ENCODE measurements at places on chromosomes 2 and 18.

DNA sequence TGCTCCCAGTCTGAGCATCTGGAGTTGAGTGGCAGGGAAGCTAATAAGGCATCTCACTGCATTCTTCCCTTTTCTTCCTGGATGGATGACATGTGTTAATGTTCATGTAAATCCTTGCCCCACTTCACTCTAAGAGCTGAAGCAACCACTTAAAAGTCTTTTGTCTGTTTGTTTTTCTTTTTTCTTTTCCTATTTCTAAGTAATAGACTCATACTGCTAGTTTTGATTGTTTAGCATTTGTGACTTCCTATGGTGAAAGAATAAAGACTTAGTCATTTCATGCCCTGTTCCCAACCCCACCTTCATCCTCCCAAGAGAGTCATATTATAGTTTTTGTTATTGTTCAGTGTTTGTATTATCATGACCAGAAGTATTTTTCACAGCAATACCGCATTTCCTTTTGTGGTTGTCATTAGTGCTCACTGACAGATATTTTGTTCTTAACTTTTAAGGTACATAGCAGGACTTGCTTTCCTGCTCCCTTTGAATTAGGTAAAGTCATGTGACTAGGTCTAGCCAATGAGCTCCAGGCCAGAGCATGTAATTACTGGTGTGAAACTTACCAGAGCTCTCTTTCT, 18.1 kb upstream of the SPP2 start:
- no peak for DNase-seq

- DNase-seq: no peak
Observed at GRCh38 chr18:29693334-29693733, 1349.2 kb downstream of the DSC3 start.

DNA sequence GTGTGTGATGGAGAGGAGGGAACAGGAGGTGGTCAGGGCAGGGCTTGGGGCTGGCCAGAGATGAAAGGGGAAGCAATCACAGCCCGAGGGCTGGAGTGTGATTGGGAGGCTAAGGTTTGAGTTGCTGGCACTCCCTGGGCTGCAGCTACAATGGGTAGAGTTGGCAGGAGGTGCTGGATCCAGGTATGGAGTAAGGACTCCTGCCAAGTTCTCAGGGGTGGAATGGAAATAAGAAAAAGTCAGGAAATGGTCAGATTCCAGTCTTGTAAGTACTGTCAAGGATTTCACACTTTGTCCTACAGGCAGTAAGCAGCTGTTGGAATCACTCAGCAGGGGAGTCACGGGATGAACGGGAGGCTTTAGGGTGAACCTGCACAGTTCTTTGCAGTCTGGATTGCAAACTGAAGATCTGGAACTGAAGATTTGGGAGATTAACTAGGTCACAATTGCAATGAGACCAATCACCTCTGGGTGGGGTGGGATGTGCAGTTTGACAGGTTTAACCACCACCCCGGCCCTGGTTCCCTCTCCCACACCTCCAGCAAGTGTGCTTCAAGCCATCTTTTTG, 10.9 kb upstream of the INPP5D start:
- DNase-seq: no peak

DNA sequence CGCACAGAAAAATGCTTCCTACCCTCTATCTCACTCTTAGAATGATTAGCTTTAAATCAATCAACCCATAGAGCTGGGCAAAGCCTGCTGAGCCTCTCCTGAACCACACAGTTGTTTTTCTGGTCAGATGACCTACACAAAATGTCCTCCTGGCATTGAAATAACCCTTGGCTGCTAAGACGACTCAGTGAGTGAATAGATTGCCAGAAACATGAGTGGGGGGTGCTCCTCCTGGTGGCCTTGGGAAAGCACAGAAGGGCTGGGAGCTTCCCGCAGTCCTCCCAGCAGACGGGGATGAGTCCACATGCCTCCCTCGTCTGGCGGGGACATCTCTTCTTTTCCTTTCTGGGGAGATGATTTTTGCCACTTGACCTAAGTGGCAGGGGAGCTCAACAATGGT, 14.9 kb downstream of the MAL start:
- no peak for DNase-seq

- no peak for DNase-seq
Observed at GRCh38 chr18:506264-506663, 5.8 kb upstream of the COLEC12 start.

DNA sequence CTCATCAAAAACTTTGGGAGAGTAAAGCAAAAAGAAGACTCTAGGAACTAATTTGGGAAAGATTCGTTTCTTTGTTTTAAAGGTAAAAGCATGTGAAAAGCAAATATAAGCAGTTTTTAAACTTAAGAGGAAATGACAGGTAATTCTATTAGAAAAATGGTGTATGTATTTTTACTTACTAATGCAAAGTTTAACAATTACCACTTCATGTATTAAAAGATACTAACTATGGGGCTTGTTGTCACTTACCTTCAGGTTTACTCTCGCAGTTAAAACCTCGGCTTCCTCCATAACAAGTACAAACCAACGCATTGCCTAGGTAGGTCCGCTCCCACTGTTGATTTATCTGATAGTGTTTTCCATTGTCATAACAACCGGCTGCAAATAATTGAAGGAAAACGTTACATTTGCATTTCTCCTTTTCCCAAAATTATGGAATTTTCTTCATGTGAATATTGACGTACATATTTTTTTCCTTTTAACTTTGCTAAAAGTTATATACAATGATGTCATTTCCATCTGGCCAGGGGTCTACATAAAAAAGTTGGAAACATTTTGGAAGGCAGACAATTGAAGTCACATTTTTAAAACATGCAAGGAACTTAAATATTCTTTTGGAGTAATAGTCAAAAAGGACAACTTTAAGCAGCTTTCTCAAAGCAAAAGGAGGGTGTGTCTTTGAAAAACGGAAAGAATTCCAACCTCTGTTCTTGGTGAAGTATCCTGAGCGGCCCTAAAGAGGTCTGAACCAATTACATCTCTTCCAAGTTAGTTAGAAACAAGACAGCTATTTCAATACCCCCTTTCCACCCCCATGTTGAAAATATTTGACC, 1.2 kb downstream of the FN1 start:
- DNase-seq: no peak

DNA sequence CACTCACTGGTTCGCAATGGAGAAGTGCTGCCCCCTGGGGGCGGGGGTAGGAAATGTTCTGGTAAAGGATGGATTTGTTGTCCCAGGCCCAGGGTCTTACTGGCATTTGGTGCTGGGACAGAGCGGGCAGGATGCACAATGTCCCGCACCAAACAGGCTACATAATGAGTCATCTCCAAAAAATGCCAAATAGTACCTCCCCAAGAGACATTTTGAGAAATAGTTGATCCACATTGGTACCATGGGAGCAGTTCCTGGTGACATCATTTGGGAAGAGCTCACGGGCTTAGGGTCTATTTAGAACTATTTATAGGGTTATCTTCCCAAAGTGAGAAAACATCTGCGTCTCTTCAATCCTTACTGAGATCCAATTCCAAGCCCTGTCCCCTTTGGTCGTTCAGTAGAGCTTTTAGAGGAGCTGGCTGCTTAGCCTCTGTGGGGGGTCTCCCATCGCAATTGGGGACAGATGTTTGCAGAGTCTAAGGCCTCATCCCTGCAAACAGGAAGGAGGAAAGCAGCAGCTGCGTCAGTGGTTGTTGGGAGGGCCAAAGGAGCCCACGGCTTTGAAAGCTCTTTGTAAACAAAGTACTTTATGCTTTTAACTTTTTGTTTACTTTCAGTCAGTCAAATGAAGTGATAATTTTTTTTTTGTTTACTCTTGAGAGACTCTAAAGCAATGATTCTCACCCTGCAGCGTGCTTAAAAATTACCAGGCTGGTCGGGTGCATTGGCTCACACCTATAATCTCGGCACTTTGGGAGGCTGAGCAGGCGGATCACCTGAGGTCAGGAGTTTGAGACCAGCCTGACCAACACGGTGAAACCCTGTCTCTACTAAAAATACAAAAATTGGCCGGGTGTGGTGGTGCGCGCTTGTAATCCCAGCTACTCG, 49.3 kb downstream of the GREB1 start:
- peak; percentile 31 for DNase-seq

GRCh38 chr2:70984228-70984575, 5.8 kb downstream of the ANKRD53 start:
- no peak for DNase-seq

DNA sequence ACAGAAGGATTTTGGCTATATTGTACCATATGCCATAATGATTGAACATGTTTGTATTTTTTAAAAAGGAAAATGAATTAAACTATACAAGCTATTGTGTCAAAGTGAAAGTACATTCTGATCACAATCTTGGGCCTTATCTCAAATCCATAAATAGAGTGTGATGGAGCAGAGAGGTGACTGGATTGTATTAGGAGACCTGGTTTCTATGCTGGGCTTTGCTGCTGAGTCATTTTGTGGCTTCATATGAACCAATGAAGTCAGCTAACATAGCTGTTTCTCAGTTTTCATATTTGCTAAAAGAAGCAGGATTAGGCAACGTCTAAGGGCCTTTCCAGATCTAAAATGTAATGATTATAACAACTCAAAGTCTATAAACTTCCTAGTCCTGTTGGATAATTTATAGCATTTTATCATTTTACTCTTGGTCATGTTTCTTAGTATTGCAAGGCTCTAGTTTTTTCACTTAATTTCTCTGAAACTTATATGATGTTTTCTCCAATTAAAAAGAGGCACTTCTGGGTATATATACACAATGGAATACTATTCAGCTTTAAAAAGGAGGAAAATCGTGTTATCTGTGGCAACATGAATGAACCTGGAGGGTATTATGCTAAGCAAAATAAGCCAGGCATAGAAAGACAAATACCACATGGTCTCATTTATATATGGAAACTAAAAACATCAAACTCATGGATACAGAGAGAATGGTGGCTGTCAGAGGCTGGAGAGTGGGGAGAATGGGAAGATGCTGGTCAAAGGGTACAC, 112.3 kb downstream of the MEP1B start:
- no peak for DNase-seq

GRCh38 chr2:223081789-223082188, 29.8 kb downstream of the KCNE4 start:
- no peak for DNase-seq

- no peak for DNase-seq
Observed at GRCh38 chr2:107354175-107354574, 468.2 kb upstream of the ST6GAL2 start.

- no peak for DNase-seq
Observed at GRCh38 chr18:49726675-49726963, 86.7 kb downstream of the ACAA2 start.

GRCh38 chr2:68103709-68104055, 40.9 kb upstream of the C1D start:
- no peak for DNase-seq

- no peak for DNase-seq
Observed at GRCh38 chr2:207370646-207371045, 159.1 kb upstream of the CREB1 start.

Measured in CD4-positive, alpha-beta T cell (primary cell).